Nucleus accumbens (tissue), 56 donors: ENCODE measurements at places on chromosomes 4 and X.
A peak's percentile ranks its signal among the peaks of the same experiment; 100 is the strongest.

- no peak for DNase-seq
These were observed 160.2 kb upstream of the KLF3 start for GRCh38 chr4:38503689-38504395.

GRCh38 chr4:122876456-122876855 is 45.9 kb downstream of the NUDT6 start:
- no peak for DNase-seq

- DNase-seq = peak; percentile 18
These were observed 95.1 kb downstream of the IL15 start for GRCh38 chr4:141731481-141731880.

DNA sequence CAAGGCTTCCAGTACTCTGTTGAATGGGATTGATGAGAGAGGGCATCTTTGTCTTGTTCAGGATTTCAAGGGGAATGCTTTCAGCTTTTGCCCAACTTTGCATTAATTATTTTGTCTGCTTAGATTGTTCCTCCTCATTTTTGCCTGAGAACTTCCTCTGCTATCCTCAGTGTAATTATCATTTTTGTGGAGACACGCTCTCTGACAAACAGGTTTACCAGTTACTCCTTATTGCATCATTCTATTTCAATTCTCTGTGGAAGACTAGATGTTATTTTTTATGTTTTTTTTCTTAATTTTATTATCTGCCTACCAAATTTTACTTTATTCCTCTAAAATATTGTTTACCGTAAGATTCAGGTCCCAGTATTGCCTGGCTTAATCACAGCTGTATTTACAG is 349.2 kb downstream of the ADGRL3 start:
- DNase-seq = no peak

- DNase-seq = no peak
These were observed 6.8 kb downstream of the TXK start for GRCh38 chr4:48127231-48127630.

DNA sequence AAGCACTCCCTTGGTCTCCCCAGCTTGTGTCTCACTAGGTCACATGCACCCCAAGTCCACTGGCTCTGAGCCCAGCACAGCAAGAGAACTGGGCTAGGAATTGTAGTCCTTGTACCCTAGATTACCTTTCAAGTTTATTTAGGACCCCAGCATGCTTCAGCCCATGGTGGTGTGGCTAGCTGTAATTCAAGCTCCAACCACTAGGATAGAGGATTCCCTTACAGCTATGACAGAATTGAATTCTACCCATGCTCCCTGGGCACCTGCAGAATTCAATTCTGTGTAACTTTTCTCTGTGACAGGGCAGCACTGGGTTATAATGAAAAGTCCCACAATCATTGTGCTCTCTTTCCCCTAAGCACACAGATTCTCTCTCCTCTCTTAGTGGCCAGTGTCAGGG is 253.8 kb upstream of the DMD start:
- DNase-seq = no peak

DNA sequence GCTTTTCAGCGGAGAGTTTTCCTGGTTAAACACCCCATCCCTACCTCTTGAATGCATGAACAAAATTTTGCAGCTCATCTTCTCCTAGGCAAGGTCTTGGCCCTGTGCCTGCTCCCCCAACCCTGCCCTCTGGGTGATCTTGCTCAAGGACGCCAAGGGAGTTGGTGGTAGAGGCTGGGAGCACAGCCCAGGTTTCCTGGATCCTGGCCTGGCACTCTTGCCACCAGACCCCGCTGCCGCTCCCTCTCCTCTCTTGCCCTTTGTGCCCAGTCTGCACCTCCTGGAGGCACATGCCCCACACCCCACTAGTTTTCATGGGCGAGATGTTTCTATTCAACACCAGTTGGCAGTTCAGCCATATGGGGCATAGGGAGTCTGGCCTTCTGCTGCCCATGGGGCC is 37.3 kb downstream of the TSC22D3 start:
- DNase-seq = peak; percentile 28

DNA sequence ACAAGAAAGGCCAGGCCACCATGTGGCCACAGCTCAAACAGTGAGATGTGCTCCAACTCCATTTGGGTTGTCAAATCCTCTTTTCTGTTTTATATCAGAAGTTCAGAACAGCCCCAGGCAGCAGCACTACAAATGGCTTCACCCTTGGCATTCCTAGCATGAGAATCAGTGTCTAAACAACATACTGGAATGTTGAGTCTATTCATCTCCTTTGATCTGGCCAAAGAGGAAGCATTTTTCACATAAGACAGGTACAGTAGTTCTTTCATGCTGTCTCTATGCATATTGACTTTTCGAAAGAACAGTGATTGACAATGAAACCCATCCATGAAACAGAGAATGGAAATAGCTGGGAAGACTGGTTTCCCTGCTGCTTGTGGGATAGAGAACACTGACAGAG is 289.5 kb downstream of the USP46 start:
- no peak for DNase-seq
